ENCODE measurements at places on chromosomes 13 and 19. TPM values are rescaled to one million over a fixed set of nuclear protein-coding genes. Genes with fewer than 3 reads are reported as not detected.

- H3K27ac ChIP-seq, result no peak overlapping the region
- H3K4me3 ChIP-seq, result no peak overlapping the region
- no peaks in the 10 kb centered on the region for H3K4me1 ChIP-seq
- H3K27me3 ChIP-seq, result no peaks in the 10 kb centered on the region
These were observed 54.3 kb downstream of the MTMR6 start for GRCh38 chr13:25232937-25233515.

DNA sequence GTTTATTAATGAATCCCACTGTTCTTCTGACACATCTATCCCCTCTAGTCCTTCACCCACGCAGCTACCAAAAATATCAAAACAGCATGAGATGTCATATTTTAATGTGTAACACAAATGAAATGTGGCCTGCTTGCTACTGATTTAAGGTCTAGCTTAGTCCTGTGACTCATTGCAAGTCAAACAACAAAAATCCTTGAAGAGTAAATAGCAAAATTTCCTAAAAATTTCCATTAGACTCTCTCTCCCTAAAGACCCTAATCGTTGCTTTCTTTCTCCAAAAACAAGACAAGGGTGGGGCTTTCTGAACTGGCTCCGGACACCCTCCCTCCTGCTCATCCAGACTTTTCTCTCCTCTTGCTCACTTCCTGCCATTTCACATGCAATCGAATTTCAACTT, 99.9 kb upstream of the IPO5 start:
- H3K27ac ChIP-seq, result no peak overlapping the region
- no peaks in the 10 kb centered on the region for H3K4me1 ChIP-seq
- H3K27me3 ChIP-seq, result no peaks in the 10 kb centered on the region
- no peak for DNase-seq

GRCh38 chr13:102045731-102046130, 356.1 kb downstream of the FGF14 start:
- no peak overlapping the region for H3K4me3 ChIP-seq
- DNase-seq, result peak; percentile 0
- H3K27me3 ChIP-seq, result no peaks in the 10 kb centered on the region
- no peaks in the 10 kb centered on the region for H3K36me3 ChIP-seq
- H3K27ac ChIP-seq, result no peak overlapping the region

DNA sequence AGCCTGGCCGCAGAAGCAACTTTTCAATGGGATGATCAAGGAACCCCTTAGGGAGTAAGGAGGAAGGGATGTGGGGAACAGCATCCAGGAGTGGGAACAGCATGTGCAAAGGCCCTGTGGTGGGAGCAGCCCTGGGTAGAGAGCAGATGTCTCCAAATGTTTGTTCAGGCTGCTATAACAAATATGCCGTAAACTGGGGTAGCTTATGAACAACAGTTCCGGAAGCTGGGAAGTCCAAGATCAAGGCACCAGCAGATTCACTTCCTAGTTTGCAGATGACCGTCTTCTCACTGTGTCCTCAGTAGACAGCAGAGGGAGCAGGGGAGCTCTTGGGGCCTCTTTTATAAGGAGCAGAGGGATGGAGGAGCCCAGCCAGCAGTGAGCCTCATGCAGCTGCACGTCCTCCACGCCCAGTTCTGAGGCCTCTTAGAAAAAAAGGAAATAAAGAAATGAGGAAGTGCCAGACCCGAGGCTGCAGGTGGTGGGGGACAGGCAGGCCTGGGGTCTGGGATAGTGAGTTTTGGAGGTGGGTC, 4.2 kb upstream of the LRRC25 start:
- H3K4me3 ChIP-seq, result no peak overlapping the region
- H3K4me1 ChIP-seq, result no peaks in the 10 kb centered on the region
- peak overlapping the region; percentile 60 for H3K27ac ChIP-seq
- no peaks in the 10 kb centered on the region for H3K36me3 ChIP-seq

DNA sequence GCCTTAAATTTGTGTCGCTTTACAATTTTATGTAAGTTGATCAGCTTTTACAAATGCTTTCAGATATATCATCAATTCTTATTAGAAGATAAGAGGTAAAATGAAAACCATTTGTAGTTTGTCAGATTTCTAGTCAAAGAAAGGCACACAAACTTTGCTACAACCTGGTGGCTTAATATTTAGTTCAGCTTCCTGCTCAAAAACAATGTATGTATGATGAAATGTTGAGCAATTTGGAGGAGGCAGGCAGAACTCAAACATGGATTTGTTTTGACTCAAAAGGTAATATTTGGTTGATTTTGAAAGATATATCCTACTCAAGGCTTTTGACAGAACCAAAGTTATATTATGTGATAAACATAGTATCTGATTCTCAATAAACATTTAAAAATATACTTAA, 24.2 kb downstream of the NEK5 start:
- H3K27me3 ChIP-seq, result no peaks in the 10 kb centered on the region
- no peaks in the 10 kb centered on the region for H3K4me1 ChIP-seq
- no peak overlapping the region for H3K4me3 ChIP-seq
- no peaks in the 10 kb centered on the region for H3K36me3 ChIP-seq
- DNase-seq, result no peak

Gene MEIOSIN
- total RNA-seq, result not detected

DNA sequence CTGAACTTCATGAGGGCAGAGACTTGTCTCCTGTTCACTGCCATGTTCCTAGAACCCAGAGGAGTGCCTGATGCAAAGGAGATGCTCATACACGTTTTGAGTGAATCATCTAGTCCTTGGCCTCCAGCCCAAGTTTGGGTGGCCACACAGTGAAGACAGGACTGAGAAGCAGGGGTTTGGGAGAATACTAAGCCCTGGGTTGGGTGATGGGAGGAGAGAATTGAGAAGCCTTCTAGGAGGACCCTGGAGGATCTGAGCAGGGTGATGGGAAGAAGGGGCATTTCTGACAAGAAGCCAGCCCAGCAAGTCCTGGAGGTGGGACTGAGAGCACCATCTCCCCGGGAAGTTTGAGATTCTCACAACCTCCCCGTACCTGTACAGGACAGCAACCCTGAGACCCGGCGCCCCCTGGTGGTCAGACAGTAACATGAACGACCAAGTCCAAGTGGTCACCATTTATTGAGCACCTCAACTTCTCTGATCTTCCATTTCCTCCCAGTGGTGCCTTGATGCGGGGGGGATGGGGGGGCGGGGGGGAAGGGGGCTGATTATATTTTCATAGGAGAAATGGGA, 11.0 kb downstream of the CTU1 start:
- DNase-seq, result peak; percentile 64
- no peak overlapping the region for H3K4me3 ChIP-seq
- H3K27ac ChIP-seq, result no peak overlapping the region

Gene CEACAM7
- 0.37 TPM for total RNA-seq

Measured in lung (tissue), 17 donors.